ENCODE measurements at places on chromosomes 7 and 10.

- no peak for DNase-seq
Measured at GRCh38 chr10:71780719-71781118, 7.4 kb upstream of the VSIR start.

DNA sequence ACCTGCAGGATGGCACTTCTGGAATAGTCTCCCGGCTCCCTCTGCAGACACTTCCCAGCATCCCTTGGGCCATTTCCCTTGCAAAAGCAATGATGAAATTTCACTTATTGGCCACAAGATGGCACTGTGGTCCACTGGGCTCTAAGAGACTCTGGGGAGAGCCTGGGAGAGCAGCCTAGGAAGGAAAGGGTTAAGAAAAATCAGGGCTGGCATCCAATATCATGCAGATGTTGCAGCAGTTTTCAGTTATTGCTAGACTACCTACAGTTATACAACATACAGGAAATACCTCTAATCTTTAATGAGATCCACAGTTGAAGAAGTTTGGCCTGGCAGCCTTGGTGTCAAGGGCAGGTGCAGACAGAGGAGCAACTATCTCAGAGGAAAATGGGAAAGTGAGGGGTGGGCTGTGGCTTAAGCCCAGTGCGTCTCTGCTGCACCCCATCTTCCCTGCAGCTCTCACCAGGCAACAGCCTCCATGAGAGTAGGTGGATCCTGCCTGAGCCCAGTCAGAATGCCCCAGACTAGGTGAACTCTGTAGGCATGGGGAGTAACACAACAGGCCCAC is 100.2 kb upstream of the PRSS58 start:
- DNase-seq, result peak; percentile 59

DNA sequence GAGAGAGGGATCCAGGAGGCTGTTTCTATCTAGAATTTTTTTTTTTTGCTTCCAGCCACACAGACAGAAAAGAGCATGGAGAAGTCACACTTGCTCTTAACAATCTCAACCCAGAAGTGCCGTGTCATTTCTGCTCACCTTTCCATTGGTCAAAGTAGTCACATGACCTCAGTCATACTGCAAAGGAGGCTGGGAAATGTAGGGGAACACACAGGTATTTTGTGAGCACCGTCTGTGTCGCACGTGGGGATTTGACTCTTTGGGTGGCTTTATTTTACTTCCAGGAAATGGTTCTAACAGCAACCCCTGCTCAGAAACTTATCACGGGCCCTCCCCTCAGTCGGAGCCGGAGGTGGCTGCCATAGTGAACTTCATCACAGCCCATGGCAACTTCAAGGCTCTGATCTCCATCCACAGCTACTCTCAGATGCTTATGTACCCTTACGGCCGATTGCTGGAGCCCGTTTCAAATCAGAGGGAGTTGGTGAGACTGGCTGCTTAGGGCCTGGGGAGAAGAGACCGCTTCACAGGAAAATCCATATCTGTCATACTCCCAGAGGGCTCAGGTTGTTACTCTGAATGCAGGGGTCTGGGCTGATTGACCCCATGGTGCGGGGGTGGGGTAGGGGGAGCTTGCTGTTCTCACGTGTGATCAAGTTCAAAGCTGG is 13.1 kb upstream of the CPA1 start:
- no peak for DNase-seq

- DNase-seq, result peak; percentile 45
Measured at GRCh38 chr10:101694674-101695403, at the start of gene FBXW4. Gene FBXW4, minus strand, starts transcription at chr10:101695170. Its CDS starts 65 bp downstream, at chr10:101695105.

GRCh38 chr7:84924353-84924752 is 262.5 kb downstream of the SEMA3D start:
- no peak for DNase-seq

DNA sequence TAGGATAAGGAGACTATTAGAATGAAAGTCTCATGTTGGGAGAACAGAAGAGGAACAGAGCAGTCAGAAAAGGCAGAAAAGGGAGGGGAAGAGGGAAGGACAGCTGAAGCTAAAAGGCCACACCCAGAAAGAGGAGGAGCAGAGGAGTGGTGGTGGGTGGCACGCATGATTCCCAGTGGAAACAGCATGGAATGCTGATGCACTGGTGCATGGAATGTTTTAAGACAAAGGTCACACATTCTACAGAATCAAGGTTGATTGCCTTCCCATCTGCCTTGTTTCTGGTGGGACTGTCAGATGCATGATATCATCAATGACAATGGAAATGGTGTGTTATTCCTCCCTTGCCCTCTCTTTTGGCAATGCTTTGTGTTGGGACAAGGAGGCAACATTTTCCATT is 285.4 kb upstream of the MKI67 start:
- DNase-seq, result no peak

DNA sequence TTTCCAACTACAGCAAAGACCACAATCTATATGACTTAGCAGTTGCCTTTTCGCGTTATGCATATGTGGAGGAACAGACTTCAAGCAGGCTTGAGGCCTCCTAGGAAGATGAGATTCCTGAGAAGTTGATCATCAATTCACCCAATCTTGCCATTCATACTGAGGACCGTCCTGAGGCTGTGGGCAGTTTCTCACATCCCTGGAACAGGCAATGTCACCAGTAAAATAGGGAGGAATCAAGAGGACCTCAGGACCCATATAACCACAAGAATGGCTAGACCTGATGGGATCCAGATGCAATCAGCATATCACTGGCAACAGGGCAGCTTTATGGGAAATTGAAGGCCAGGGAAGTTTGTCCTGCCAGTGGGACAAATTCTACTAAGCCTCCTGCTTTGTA is 17.3 kb downstream of the KDM7A start:
- DNase-seq, result no peak

DNA sequence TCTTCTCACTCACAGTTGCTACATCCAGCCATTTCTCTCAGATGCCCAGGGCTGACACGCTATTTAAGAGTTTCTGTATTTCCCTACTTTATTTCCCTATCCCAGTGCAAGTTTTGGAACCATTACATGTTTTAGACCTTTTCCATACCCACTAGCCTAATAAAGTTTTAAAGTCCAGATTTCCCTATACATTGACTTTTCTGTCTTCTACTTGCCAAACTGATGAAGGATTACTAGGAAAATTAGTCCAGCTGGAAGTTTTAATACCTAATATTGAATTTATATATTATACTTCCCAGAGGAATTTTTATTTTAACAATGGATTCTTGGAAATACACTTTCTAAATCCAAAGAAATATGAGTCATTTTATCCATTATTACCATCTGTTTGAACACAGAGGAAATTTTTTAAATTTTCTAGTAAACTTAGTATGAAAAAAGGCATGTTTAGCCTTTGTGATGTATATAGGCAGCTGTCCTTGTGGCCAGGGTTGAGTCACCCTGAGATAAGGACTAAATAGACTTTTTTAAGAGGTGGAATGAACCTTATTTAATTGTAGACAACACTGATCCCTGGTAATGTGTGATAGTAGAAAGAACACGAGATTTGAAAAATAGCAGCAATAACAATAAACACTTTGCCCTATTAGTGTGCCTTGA is 205.0 kb downstream of the TFEC start:
- DNase-seq, result no peak

DNA sequence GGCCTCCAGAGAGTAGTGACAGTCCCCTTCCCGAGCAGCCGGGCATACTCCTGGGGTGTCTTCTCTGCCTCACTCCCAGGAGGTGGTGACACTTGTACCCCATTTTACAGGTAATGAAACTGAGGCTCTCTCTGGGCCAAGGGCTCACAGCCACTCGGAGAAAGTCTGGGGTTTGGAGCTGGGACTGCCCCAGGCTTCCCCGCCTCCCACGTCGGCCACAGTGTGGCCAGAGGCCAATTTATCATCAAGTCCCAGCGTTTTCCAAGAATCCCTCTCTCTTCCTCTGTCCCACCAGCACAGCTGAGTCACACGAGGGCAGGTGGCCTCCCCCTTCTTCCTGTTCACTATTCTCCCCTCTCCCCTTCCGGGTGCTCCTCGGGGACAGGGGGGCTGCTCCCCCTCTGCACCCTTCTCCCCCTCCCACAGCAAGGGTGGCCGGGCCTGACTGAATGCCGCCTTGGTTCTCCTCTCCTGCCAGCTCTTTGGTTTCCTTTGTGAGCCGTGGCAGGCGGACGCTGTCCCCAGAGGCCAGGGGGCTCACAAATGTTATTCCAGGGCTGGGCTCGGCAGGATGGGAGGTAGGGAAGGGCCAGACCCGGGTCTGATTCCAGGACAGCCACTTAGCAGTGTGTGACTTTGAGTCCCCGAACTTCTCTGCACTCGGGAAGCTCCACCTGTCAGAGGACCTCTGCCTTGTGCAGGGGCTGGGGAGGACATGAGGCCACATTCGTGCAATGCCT is 17.7 kb downstream of the CLIP2 start:
- peak; percentile 84 for DNase-seq

GRCh38 chr10:108601851-108602250 is 1321.5 kb downstream of the XPNPEP1 start:
- no peak for DNase-seq

- no peak for DNase-seq
Measured at GRCh38 chr7:92297736-92298135, 52.0 kb downstream of the ANKIB1 start.

DNA sequence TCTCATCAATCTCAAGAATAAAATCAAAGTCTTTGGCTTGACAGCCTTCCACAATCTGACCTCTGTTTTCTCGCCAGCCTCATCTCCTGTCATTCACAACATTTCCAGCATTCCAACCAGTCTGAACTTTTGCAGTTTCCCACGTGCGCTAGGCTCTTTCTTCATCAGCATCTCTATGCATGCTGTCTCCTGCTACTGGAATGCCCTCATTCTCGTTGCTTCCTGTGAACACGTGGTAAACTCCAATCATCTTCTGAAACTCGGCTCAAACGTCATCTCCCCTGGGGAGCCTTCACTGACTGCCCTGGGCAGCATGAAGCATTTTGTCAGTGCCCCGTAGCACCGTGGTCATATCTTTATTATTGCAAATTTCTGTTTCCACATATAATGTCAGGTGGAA is 12.2 kb upstream of the RSBN1L start:
- DNase-seq, result no peak

DNA sequence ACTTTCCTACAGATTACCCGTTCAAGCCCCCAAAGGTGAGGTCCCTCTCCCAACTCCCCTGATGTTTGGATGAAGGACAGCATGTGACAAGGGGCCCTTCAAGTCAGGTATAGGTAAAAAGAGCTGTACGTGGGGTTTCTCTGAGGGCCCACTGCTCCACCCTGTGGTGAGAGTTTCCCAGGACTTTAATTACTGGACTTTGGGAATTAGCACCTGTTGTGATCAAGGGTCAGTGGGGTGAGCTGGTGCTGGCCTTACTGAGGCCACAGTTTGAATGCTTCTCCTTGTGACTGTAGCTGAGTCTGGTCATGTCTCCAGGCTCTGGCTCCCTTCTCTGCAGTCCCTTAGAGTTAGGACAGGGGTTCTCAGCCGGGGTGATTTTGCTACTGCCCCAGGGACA is 16.8 kb downstream of the UBE2D4 start:
- DNase-seq, result no peak

- no peak for DNase-seq
Measured at GRCh38 chr10:132595021-132595420, 57.4 kb downstream of the INPP5A start.

DNA sequence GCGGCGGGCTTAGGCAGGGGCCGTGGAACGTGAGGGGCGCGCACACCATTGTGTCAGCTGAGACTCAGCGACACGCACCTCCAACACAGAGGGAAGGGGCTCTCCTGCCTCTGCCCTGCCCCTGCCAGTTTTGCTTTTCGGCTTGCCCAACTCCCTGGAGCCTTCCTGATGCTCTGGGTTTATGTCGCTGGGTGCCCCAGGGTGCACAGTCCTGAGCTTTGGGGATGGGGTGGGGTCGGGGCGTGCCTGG is 13.3 kb downstream of the TMEM120A start:
- DNase-seq, result no peak

- no peak for DNase-seq
Measured at GRCh38 chr10:70906031-70906783, 17.8 kb upstream of the PCBD1 start.

DNA sequence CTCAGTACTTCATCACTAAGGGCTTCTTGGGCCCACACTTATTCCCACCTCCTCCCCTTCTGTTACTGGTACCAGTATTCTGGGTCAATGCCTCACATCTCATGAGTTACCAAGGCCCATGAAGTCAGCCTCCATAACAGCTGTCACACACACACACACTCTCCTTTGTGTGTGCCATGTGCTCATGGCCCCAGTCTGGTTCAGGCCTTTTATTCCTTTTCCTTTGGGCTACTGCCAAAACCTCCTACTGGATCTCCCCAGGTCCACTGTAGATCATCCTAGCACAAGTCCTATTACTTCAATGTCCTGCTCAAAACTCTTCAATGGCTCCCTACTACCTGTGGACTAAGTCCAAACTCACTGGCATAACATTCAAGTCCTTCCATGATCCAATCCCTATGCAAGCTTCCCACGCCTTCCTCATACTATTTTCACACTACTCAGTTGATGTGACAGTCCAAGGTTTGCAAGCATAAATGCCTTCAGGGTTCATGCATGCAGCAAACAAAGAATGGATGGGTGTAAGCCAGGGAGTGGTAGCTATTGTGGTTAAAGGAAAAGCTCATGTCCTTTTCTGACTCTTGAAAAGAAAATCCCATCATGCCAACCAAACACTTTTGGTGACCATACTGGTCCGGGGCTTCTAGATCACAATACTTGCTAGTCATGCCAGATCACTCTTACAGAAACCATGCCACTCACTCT is 68.1 kb downstream of the CCDC6 start:
- no peak for DNase-seq

DNA sequence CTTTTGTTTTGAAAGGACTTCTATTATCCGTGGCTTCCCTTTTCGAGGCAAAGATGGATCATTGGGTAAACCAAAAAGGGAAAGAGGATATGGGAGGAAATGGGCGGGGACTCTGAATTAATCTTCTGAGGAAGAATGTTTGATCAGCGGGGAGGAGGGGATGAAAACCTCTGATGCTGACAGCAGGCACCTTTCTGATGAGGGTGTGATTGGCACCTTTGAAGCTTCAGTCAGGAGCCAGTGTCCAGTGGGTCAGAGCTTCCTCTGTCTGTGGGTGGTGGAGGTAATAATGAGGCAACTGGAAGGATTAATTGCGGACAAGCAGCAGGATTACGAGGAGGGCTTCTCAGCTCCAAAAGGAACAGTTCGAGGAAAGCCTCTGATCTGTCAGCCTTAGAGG is 877.6 kb downstream of the LRMDA start:
- DNase-seq, result no peak

- DNase-seq, result no peak
Measured at GRCh38 chr10:31760674-31761081, 168.0 kb downstream of the ARHGAP12 start.

- DNase-seq, result no peak
Measured at GRCh38 chr10:118251791-118252190, 90.3 kb downstream of the FAM204A start.

GRCh38 chr10:89468191-89468965 is 54.0 kb downstream of the IFIT5 start:
- DNase-seq, result no peak

Data from globus pallidus (tissue), 1 donor.